ENCODE measurements at places on chromosomes 1 and 21.

GRCh38 chr1:225731491-225731890 is 46.1 kb upstream of the SRP9 start:
- DNase-seq, result no peak

DNA sequence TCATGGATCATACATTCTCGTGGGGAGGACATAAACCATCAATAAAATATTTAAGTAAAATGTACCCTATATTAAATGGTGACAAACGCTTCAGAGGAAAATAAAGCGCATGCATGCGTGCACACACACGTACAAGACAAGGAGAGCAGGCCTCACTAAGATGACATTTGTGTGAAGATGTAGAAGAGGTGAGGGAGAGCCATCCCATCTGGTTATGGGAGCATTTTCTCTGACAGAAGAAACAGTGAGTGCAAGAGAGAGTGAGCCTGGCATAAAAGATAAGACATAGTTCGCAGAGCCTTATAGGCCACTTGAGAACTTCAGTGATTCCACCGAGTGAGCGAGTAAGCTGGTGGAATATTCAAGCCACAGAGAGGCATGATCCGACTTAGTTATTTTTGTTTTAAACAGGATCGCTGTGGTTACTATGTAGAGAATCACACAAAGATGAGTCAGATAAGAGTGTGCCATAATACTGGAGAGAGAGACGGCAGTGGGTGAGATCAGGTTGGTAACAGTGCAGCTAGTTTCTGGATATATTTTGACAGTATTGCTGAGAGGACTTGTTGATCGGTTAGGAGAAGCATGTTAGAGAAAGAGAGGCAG is 624.2 kb downstream of the PLPP3 start:
- DNase-seq, result no peak

DNA sequence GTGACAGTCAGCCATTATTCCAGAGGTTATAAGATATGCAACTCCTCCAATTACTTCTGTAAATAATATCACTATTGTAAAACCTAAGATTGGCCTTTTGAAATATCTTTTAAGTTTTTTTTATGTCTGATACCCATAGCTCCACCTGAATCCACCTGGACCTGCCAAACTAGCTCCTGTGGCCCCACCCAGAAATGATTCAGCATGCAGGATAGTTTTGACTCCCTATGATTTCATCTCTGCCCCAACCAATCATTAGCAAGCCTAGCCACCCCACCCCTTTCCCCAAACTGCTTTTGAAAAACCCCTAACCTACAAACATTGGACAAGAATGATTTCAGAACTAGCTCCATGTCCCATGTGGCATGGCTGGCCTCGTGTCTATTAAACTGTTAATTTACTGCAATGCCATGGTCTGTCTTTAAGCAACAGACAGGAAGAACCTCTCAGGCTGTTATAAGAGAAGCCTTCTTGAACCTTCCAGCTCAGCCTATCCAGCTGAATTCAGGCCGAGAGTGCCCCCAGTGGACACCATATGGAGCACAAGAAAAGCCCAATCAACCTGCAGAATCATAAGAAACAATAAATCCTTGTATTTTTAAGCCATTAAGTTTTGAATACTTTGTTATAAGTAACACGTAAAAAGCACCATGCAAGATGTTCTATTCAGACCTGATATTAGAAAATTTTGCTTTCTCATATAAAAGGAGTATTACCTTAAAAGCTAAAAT is 263.0 kb upstream of the ZRANB2 start:
- no peak for DNase-seq

- no peak for DNase-seq
These were observed 65.6 kb upstream of the PLA2G4A start for GRCh38 chr1:186763107-186763506.

- no peak for DNase-seq
These were observed 2.3 kb downstream of the PYHIN1 start for GRCh38 chr1:158933621-158934020.

GRCh38 chr1:175498002-175498401 is 245.4 kb downstream of the TNR start:
- DNase-seq, result no peak

DNA sequence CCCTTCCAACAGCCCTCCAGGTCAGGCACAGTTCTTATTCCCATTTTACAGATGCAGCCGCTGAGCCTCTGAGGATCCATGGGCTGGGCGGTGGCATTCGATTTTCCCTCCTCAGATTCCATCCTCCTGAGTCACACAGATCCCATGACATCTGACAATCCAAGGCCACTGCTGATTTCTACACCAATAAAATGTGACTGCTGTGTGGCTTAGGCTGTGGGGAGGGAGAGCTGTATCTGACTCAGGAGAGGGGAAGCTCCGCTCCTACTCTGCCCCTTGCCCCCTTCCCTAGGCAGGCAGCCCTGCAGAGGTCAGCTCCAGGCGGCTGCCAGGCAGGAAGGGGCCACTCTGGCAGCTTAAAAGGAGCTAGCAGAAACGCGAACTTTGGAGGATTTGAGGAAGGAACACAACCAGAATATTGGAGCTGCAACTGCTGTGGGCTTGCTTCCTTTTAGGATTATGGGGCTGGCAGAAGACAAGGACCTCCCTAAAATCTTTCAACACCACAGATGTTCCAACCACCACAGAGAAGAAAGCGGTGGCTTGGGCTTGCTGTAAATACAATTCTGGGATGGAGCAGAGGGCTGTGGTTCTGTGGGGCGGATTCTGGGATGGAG is 50.0 kb downstream of the MRPL37 start:
- no peak for DNase-seq

DNA sequence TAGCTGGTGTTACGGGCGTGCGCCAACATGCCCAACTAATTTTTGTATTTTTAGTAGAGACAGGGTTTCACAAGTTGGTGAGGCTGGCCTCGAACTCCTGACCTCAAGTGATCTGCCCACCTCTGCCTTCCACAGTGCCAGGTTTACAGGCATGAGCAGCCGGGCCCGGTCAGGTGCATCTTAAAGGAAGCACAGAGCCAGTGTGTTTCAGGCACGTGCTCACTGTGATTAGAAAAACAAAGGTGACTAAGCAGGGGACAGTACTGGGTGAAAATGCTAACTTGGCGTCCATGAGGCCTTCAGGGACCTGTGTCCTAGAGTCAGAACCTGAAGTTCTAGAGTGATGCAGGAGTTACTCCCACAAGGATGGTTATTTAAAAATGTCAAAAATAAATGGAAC is 60.0 kb upstream of the GJA8 start:
- no peak for DNase-seq

DNA sequence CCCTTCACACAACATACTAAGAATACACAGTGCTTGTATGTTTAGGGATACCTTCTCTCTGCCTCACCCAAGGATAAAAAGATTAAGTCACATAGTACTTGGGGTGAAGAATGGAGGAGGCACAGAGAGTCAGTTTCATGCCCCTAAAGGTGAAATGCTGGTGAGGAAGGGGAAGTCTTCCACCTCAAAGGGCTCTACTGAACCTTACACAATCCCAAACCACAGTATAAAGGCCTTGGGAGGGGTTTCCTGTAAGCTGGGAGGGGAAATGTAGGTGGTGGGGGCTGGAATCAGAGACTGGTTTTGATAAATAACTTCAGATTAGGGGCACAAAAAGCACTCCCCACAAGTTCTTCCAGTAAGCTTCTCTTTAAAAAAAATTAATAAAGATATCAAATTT is 3.5 kb downstream of the MINDY1 start:
- DNase-seq, result no peak

GRCh38 chr21:33033961-33034413 is 8.3 kb downstream of the OLIG2 start:
- DNase-seq, result no peak

DNA sequence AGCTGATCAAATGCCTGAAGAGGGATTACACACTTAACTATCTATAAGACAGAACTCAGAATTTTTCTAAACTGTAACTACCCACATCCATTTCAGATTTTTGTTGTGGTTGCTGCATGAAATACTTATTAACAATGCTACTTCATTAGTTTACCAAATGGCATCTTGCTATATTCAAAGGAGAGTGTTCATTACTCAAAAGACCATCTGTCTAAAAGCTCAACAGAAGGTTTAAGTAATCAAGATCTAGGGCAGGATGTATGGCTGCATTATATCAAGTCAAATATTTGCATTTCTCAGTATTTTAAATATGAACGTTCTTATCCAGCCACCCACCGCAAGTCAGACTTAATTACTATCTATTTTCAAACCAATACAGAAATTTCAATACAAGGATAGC is 79.9 kb downstream of the SIPA1L2 start:
- no peak for DNase-seq

GRCh38 chr1:212074856-212075255 is 39.3 kb downstream of the DTL start:
- no peak for DNase-seq

GRCh38 chr1:172002725-172003345 is 161.5 kb downstream of the DNM3 start:
- no peak for DNase-seq

DNA sequence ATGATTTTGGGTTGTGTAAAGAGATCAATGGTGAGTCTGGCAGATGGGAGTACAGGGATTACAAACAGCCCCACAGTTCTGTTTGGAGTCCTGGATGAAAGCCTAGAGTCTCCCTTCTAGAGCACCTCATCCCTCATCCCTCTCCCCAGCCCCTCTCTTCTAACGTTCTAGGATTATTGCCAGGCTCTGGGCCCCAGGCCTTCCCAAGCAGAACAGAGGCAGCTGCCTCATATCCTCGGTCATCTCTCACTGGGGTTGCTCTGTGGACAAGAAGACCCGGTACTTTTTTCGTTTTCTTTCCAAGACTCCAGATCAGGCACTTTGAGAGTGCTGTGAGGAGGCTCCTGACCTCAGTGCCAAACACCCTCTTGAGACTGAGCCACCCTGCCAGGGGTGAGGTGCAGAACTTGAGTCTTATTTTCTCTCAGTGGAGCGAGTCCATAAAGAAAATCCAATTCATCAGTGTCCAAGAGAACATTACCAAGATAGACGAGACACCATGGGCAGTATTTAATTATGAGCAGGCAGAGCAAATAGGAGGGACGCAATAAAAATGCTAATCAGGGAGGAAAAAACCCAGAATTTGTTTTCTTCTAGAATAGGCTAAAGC is 17.1 kb upstream of the KCND3 start:
- DNase-seq, result no peak

All from activated T-helper 1 cell treated with anti-CD3 and anti-CD28 coated beads, Interleukin-2, amount 50 U/mL, for 16 hours (primary cell).